ENCODE measurements at places on chromosomes 6 and 20. TPM values are rescaled to one million over a fixed set of nuclear protein-coding genes. Genes with fewer than 3 reads are reported as not detected.
A peak's percentile ranks its signal among the peaks of the same experiment; 100 is the strongest.

MUC21 gene
- total RNA-seq: not detected

FKBP1C gene
- 0.69 TPM for total RNA-seq

DNA sequence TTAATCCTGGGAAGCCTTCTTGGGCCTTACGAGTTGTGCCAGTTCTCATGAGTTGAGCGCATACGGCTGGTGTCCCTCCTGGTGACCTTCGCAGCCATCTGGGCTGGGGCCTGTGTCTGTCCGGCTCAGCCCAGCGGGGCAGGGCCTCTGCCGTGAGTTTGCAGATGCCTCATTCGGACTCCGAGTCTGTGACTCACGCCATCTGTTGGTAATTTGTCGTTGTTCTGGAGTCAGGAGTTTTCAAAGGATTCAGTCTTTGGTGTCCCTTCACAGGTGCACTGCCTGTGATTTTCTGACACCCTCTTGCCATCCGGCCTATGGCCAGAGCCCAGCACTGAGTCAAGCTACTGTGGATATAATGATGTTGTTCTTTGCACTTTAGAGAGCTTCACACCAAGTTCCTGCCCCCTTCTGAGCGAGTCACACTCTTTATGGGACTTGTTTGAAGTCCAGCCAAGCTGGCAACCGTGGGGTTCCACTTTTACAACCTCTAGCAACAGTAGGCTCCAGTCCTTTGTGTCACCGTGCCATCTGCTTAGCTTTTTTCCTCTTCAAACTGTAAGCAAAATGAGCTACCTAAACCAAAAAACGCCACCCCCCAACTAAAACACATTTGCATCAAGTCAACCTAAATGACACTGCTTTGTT, 175.6 kb downstream of the AIG1 start:
- DNase-seq: peak; percentile 24

NKX2-4 gene
- 3.1 TPM for total RNA-seq

- no peak for DNase-seq
Observed at GRCh38 chr6:147879031-147879580, 370.6 kb downstream of the SAMD5 start.

DNA sequence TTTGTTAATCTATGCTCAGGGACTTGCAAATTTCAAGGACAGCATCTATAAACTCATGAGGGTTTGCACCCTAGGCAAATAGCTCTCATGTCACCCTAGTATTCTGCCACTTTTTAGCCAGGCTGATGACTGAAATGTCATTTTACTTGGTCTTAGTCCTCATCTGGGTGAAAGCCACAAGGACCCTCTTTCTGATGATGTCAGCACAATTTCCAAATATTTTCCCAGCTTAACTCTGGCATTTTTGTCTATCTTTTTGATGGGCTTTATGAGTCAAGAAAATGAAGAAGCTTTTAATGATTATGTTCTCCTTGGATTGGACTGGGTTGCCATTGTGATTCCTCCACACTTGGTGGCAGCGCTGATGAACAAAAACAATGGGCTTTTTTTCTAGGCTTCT, 420.1 kb upstream of the BTBD3 start:
- DNase-seq: no peak

All from HT1080 (cell line).